Ascending aorta (tissue), 2 donors: ENCODE measurements at places on chromosomes 2 and 18. TPM values are rescaled to one million over a fixed set of nuclear protein-coding genes. Genes with fewer than 3 reads are reported as not detected.

- H3K4me1 ChIP-seq: no peaks in the 10 kb centered on the region
- DNase-seq: no peak
- H3K4me3 ChIP-seq: no peak overlapping the region
- no peaks in the 10 kb centered on the region for H3K36me3 ChIP-seq
- H3K27ac ChIP-seq: no peak overlapping the region
Measured at GRCh38 chr2:136189221-136189782, 71.4 kb upstream of the CXCR4 start.

DNA sequence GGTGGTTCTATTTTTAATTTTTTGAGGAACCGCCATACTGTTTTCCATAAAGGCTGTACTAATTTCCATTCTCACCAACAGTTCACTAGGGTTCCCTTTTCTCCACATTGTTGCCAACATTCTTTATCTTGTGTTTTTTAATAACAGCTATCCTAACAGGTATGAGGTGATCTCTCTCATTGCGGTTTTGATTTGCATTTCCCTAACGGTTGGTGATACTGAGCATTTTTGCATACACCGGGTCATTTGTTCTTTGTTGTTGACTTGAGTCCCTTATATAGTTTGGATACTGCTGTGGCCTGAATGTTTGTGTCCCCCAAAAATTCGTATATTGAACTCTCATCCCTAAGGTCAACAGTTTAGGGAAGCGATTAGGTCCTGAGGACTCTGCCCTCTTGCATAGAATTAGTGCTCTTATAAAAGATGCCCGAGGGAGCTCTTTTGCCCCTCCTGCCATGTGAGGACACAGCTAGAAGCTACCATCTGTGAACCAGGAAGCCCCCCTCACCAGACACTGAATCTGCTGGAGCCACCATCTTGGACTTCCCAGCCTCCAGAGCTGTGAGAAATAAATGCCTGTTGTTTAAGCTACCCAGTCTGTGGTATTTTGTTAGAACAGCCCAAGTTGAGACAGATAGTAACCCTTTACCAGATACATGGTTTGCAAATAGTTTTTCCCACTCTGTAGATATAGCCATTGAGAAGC is 4.7 kb downstream of the IMP4 start:
- no peak for DNase-seq
- H3K4me1 ChIP-seq: peaks cover 13% of the 10 kb centered on the region
- H3K27me3 ChIP-seq: no peaks in the 10 kb centered on the region

- H3K4me1 ChIP-seq: no peaks in the 10 kb centered on the region
- H3K27me3 ChIP-seq: no peaks in the 10 kb centered on the region
- no peak overlapping the region for H3K27ac ChIP-seq
- no peaks in the 10 kb centered on the region for H3K36me3 ChIP-seq
Measured at GRCh38 chr2:170408461-170409163, 230.7 kb downstream of the MYO3B start.

DNA sequence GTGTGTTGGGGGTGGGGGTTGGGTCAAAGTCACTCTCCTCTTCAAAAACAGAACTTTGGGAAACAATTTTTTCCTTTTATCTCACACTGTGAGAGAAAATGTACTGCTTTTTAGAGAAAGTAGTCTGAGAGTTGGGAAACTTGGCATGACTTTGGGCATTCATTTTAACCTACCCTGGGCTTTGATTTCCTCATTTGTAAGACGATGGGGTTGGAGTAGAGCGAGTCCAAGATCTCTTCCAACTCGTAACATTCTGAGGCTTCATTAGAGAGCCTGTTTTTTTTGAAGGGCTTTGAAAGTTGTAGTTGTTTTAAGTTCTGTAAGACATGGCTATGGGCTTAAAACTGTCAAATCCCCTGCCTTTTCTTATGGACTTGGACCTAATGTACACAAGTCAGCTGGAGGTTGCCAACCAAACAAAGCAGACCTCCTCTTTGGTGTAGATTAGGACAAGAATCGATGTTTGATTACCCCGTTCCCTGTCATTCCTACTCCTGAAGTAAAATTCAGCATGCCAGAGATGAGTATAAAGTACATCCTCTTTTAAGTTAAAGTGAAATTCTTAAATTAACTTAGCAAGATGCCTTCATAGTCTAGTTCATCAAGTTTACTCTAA is 8.4 kb downstream of the PHLPP1 start:
- no peak overlapping the region for H3K4me3 ChIP-seq
- no peak for DNase-seq
- no peaks in the 10 kb centered on the region for H3K4me1 ChIP-seq
- H3K36me3 ChIP-seq: no peaks in the 10 kb centered on the region
- H3K27me3 ChIP-seq: no peaks in the 10 kb centered on the region

- no peak for DNase-seq
- no peak overlapping the region for H3K4me3 ChIP-seq
- H3K27me3 ChIP-seq: no peaks in the 10 kb centered on the region
- no peaks in the 10 kb centered on the region for H3K4me1 ChIP-seq
- no peaks in the 10 kb centered on the region for H3K36me3 ChIP-seq
- H3K27ac ChIP-seq: no peak overlapping the region
Measured at GRCh38 chr2:17625446-17625845, 85.0 kb downstream of the VSNL1 start.

- H3K27me3 ChIP-seq: no peaks in the 10 kb centered on the region
- no peaks in the 10 kb centered on the region for H3K36me3 ChIP-seq
- no peak overlapping the region for H3K4me3 ChIP-seq
- DNase-seq: no peak
- H3K27ac ChIP-seq: no peak overlapping the region
Measured at GRCh38 chr18:35122586-35123224, 81.5 kb downstream of the MAPRE2 start.

- peaks cover 20% of the 10 kb centered on the region for H3K4me1 ChIP-seq
- H3K4me3 ChIP-seq: no peak overlapping the region
- no peak for DNase-seq
- peak overlapping the region; percentile 66 for H3K27ac ChIP-seq
- H3K27me3 ChIP-seq: no peaks in the 10 kb centered on the region
- H3K36me3 ChIP-seq: no peaks in the 10 kb centered on the region
Measured at GRCh38 chr2:120904830-120905234, 169.2 kb downstream of the GLI2 start.

DNA sequence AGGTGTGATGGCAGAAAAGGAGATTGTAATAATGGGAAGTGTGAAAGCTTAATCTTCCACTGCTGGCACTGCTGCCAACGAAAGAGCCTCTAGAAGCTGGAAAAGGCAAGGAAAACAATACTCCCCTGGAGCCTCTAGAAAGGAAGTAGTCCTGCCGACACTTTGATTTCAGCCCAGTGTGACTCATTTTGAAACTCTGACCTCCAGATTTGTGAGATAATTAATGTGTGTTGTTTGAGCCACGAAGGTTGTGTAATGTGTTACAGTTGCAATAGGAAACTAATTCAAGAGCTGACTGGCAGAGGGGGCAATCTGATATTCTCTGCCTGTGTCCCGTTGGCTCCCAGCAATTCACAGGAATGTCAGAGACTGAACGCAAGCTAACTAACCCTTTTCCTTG is 219.2 kb upstream of the UBE2E3 start:
- H3K4me1 ChIP-seq: no peaks in the 10 kb centered on the region
- H3K27ac ChIP-seq: no peak overlapping the region
- DNase-seq: no peak
- no peaks in the 10 kb centered on the region for H3K36me3 ChIP-seq

GRCh38 chr2:86368161-86368824 is 30.9 kb upstream of the REEP1 start:
- no peaks in the 10 kb centered on the region for H3K36me3 ChIP-seq
- no peak overlapping the region for H3K4me3 ChIP-seq
- peak; percentile 63 for DNase-seq
- no peaks in the 10 kb centered on the region for H3K27me3 ChIP-seq
- H3K27ac ChIP-seq: no peak overlapping the region

REG3G gene
- total RNA-seq: not detected

SH3RF3 gene
- total RNA-seq: 53.5 TPM

CNGA3 gene
- total RNA-seq: not detected

BCL11A gene
- total RNA-seq: 0.11 TPM

CASP10 gene
- total RNA-seq: 7.8 TPM

LRRC30 gene
- not detected for total RNA-seq

FBXO41 gene
- total RNA-seq: 5.2 TPM
